ENCODE measurements at places on chromosomes 6 and 20. TPM values are rescaled to one million over a fixed set of nuclear protein-coding genes. Genes with fewer than 3 reads are reported as not detected.

DNA sequence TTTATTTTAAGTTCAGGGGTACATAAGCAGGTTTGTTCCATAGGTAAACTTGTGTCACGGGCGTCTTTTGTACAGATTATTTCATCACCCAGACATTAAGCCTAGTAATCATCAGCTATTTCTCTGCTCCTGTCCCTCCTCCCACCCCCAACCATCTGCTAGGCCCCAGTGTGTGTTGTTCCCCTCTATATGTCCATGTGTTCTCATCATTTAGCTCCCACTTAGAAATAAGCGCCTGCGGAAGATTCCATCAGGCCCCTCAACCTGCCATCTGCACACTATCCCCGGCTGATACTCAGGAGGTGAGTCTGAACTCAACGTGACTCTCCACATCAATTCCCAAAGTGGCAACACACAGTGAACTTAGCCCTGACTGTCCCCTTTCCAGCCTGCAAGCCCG, 228.0 kb upstream of the SYNDIG1 start:
- ATAC-seq = no peak

DNA sequence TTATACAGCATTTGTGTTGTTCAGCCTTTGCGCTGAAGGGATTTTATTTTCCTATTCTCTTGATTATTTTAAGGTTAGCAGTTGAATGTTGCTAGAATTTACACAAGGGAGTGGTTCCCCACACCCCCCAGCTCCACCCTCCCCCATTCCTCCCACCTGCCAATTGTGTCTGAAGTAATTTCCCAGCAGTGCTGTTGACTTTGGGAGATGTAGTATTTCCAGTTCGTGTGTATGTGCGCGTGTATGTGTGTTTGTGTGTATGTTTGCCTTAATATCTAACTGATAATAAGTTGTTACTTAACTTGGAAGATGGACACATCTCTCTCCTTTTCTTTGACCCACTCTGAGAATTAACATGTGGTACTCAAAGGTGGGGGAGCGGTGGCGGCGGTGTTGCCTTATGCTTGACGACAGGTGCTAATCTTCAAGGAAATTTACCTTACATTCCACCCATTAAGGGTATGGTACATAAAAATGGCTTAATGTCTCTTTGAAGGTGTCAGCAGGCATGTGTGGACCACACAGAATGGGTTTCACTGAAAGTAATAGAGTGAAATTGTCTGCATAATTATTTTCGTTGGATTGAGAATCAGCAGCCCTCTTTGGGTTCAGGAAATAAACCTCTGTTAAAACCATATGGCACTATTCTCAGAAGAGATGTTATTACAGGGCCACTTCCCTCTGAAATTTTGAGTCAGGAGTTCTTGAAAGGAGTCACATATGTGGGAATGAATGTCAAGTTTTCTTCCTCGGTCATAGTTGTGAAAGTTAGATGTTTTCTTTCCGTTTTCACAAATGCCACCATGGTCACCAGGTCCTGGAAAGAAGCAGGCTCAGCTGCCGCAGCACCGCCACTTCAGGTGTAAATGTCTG, 95.6 kb upstream of the SUPT3H start:
- no peak for ATAC-seq

- no peak for ATAC-seq
Measured at GRCh38 chr20:24586523-24586840, 117.1 kb downstream of the SYNDIG1 start.

DNA sequence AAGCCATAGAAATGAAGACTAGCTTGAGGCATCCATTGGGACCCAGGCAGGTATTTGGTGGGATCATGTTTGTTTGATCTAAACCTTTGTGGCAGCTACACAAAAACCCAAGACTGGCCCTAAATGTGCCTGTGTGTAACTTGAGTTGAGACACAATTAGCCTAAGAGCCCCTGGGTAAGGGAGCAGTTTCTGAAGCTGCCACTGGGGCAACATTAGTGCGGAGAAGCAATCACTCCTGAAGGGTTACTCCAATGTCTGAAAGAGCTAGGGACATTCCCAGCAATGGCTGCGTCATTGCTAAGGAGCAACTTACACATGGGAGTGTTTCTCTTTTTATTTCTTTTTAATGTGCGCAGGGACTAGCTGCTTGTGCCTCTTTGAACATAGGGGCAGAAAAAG, 67.9 kb upstream of the EEF1E1 start:
- ATAC-seq = no peak

DNA sequence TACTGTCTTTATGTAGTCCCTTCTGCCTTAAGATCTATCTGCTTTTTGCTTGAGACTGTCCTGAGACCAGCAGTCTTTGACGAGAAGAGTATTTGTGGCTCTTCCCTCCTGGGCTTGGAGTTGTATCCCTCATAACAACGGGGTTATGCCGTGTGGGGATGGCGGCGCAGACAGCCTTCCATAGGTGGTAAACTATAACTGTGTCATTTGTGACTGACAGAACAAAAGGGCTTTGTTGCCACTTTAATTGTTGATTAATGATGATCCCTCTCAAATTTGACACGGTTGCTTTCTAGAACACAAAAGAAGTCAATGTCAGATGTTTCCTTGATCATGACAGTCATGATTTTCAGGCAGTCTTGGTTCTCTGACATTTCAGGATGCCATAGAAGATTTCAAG, 196.6 kb downstream of the JARID2 start:
- no peak for ATAC-seq

DNA sequence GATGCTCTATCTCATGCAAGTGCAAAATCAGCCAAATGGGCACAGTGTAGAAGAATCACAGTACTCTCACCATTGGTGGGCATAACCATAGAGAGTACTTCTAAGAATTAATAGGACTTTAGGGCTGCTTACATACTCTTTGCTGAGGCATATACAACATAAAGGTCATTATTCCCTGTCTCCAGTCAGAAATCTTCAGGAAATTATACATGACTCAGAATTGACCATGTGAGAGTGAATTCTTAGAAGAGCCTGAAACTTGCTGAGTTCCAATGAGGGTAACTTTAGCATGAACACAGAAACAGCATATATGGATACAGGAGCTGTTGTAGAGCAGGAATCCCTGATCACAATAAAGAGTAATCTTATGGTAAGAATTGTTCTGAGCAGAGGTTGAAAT, 498.7 kb downstream of the TENT5A start:
- ATAC-seq = no peak

DNA sequence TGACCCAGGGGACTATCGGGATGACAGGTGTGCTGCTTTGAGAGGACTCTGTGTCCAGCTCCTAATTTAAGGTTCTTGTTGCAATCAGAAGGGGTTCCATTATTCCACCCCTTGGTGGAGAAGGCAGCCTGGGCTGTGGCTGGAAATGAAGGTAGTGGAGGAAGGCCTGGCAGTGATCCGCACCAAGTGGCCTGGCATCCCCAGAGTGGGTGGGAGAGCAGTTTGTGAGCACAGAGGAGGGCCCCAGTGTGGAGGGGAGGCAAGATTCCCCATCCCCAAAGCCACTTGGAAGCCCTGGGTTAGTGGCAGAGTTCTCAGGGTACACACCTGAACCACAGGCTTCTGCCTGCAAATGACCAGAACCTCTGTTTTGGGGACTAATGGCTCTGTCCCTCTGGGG, 2.3 kb downstream of the TGM3 start:
- no peak for ATAC-seq

The TRIM38 gene
- 0.13 TPM for total RNA-seq

GRCh38 chr20:52975029-52975732, 3.0 kb downstream of the TSHZ2 start:
- ATAC-seq = no peak

GRCh38 chr6:169896826-169897456, 145.5 kb downstream of the ERMARD start:
- no peak for ATAC-seq

- no peak for ATAC-seq
Measured at GRCh38 chr6:99426451-99426757, 1.3 kb upstream of the PNISR start.

- no peak for ATAC-seq
Measured at GRCh38 chr20:34949120-34949519, 6.5 kb downstream of the GSS start.

The SMLR1 gene
- 0.36 TPM for total RNA-seq

The KCNG1 gene
- 6.3 TPM for total RNA-seq

The GJA10 gene
- not detected for total RNA-seq

- no peak for ATAC-seq
Measured at GRCh38 chr20:45153147-45153546, 21.6 kb upstream of the PI3 start.

DNA sequence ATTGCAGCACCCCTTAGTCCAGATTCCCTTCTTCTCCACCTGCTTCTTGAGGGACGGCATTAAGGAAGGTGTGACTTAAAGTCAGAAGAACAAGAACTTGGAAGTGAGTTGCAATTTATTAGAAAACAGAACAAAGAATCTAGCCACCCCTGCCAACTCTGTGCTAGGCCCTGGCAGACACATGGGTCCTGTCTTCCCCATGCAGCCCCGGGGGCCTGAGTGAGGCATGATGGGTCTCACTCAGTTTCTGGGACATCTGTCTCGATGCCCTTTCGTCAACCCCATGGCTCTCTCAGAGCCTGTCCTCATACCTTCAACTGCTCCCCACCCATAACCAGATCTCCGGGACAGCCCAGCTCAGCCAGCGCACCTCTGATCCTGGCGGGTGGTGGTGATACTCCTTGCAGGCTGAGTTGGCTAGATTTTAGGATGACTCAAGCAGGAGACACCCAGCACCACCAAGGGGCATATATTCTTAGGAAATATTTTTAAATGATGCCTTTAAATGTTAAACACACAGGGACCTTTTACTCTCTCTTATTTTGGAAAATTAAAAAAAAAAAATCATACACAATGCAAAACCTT, 143.2 kb upstream of the RNF24 start:
- ATAC-seq = no peak

DNA sequence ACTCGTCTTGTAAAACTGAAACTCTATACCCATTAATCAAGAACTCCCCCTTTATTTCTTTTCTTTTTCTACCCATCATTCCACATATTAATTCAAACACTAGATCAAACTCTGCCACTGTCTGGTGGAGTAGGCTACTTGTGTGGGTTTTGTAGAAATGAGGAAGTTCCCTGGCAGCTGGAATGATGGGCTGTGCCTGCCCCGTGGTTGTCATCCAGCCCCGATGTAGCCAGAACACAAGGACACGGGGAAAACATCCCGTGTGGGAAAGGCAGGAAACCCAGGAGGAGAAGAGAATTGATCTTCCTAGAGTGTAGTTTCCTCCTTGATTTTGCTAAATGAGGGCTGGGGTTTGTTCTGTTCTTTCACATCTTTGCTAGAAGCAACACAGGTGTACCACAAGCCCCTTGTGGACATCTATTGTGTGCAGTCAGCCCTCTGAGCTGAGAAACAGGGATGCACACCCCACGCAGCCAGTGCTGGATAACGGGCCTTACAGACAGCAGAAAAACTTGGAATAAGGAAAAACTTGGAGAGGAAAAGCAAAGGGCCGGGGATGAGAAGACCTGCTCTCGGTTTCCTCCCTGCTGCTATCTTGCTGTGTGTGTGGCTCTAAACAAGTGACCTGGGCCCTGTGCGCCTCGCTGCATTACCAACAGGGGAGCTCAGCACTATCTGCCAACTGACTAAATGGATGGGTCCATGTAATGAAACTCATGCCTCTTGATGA, 88.0 kb downstream of the SCML4 start:
- ATAC-seq = no peak

The KCNQ2 gene
- 1.1 TPM for total RNA-seq

- ATAC-seq = peak; percentile 46
Measured at GRCh38 chr20:45933266-45934045, 1.0 kb upstream of the PCIF1 start.

The BNIP5 gene
- 0.05 TPM for total RNA-seq

- peak; percentile 32 for ATAC-seq
Measured at GRCh38 chr6:149459761-149460160, 25.1 kb downstream of the ZC3H12D start.

The SFT2D1 gene
- 20.3 TPM for total RNA-seq

DNA sequence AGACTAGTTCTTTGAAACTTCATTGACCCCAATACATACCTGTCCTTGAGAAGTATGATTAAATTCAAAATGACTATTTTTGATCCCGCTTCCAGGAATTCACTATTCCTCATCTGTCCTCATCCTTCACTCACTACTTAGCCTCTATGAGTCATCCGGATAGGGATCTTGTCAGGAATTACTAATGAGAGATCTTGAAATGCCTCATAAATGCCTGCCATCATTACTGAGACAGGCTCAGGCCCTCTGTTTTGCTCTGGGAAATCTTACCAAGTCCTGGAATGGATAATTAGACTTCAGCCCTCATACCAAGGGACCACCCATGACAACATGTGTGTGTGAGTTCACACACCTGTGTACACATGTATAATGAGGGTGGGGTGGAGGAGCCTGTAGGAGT, 2.8 kb upstream of the CYP24A1 start:
- no peak for ATAC-seq

DNA sequence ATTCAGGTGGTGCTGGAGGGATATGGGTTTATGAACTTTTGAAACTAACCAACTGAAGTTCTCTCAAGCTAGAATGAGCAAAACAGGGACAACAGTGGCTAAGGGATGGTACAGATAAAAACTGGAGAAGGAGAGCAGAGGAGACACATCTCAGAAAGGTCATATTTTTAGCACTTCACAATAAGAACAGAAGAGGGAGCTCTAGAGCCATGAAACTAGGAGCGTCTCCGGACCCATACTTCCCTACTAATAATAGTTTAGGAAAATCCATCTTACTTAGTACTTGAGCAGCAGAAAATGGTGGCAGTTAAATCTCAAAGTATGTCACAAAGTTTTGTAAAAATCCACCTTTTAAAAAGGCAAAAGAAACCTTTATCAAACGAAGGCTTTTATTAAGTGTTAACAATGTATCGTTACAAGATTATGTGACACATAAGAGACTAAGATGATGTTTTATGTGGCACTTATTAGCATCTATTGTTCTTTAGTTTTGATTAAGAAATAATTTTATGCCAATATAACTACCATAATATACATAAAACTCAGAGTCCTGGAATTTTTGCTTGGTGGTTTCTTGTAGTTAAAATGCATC, 278.6 kb downstream of the TBC1D32 start:
- peak; percentile 82 for ATAC-seq

DNA sequence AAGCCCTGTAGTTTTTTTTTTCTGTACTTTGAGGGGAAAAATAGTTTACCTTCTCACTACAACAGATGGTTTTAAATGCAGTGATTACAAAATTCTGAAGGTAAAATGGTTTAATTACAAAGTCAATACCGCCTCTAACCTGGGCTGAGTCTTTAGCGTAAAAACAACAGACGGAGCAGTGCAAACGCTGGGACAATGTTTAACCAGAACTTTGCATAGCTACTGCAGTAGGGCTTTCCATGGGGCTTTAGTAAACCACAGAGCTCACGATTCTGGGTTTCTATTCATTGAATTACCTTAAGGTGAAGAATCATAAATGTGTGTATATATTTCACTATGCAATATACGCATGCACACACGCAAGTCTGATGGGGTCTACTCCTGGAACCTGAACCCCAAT, 77.9 kb downstream of the RFX6 start:
- ATAC-seq = no peak

DNA sequence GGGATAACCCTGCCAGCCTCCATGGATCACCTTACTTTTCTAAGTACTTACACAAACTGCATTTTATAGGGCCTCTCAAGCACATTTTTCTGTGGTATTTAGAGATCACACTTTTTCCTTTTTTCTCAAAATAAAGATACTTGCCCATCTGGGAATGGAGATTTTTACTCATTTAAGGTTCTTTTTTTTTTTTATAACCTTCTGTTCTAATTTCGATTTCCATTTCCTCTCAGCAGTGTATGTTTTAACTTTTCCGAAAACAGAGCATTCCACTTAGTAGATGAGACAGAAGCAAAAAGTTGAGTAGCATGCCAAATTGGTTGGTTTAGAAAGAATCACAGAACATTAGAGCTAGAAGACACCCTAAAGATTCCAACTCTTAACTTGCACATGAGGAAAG, 214.3 kb downstream of the ARHGAP18 start:
- no peak for ATAC-seq

- no peak for ATAC-seq
Measured at GRCh38 chr6:109369728-109370127, 12.5 kb downstream of the CD164 start.

- no peak for ATAC-seq
Measured at GRCh38 chr6:136334853-136335252, 45.2 kb upstream of the BCLAF1 start.

Measured in motor neuron (in vitro differentiated cells).